ENCODE measurements at places on chromosomes 5 and 9. TPM values are rescaled to one million over a fixed set of nuclear protein-coding genes. Genes with fewer than 3 reads are reported as not detected.

Gene CSF2
- not detected for polyA plus RNA-seq

Gene TTC23L
- polyA plus RNA-seq: 0.34 TPM

Gene CDKN2A
- 0.30 TPM for polyA plus RNA-seq

Gene PPP2R2B
- 0.76 TPM for polyA plus RNA-seq

Gene LSM11
- 8.8 TPM for polyA plus RNA-seq

Gene GPR150
- not detected for polyA plus RNA-seq
